ENCODE measurements at places on chromosomes 7 and 10.

DNA sequence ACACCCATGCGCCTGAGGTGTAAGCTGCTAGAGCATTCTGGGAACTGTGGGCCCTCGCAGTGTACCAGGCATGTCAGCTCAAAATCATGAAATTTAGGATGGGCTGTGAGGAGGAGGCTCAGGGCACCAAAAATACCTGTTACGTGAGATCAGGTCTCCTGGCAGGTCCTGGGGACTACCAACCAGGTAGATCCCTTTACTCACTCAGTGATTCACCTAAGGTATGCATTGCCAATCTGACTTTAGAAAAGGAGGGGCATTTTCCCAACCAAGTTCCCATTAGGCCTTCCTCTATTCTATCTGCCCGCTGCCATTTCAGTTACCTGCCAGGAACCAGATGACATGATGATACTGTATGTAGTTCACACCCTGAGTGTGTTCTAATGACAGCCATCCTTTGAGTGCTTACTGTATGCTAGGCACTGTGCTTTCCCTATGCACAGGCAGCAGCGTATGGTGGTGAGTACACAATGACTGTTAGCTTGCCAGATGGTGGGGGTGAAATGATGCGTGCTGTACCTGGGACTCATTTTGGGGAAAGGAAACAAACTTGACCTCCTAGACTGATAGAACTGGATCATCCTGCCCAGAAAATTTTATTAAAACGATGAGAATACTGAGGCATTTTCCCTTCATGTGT, 62.0 kb downstream of the CFAP58 start:
- DNase-seq, result no peak

- no peak for DNase-seq
Observed at GRCh38 chr10:79230850-79231249, 116.4 kb upstream of the PPIF start.

DNA sequence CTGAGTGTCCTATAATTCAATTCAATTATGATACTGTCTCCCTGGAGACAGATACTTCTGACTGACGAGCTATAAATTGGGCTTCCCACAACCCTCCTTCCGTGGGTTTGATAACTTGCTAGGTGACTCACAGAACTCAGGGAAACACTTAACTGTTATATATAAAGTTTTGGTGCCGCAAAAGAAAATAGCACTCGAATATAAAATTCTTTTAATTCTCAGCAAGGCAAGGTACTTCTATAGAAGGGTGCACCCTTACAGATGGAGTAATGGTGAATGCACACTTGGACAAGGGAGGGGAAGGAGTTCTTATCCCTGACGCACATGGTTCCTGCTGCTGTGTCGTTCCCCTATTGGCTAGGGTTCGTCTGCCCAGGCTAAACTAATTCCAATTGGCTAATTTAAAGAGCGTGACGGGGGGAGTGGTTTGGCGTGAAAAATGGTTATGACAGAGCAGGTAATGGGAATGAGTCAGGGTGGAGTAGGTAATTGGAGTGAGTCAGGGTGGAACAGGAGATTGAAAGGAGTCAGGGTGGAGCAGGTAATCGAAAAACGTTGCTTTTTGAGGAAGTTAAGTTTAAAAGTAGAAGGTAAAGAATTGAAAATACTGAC, 20.8 kb upstream of the GHITM start:
- no peak for DNase-seq

DNA sequence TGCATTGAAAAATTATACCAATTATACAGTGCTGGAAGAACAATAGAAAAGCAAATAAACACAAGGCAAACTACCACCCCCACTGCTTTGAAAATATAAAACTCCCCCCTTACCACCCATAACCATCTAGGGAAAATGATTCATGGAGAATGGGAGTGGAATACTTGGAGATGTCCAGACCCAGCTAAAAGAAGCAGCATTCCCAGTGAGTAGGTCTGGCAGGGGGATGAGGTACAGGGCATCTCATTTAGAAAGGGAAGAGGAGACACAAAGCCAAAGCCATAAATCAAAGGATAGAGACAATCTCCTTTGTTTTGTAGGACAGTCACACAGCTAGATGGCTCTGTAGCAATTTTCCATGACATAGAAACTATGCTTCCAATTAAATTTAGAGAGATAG, 36.0 kb upstream of the DGKI start:
- DNase-seq, result no peak

DNA sequence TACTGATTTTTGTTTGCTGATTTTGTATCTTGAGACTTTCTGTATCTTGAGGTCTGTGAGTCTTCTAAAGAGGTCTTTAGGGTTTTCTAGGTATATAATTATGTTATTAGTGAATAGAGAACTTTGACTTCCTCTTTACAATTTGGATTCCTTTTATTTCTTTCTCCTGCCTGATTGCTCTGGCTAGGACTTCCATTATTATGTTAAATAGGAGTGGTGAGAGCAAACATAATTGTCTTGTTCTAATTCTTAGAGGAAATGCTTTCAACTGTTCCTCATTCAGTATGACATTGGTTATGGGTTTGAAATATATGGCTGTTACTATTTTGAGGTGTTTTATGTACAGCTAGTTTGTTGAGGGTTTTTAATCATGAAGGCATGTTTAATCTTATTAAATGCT, 308.0 kb upstream of the TEX47 start:
- no peak for DNase-seq

GRCh38 chr7:37196676-37197075, 252.0 kb downstream of the ELMO1 start:
- no peak for DNase-seq

GRCh38 chr7:26653430-26654399, 210.7 kb downstream of the SKAP2 start:
- DNase-seq, result no peak

GRCh38 chr7:123440101-123440548, 94.3 kb downstream of the IQUB start:
- DNase-seq, result no peak

- no peak for DNase-seq
Observed at GRCh38 chr10:21954132-21954531, 49.4 kb downstream of the DNAJC1 start.

Measured in T-helper 2 cell (primary cell).